Omental fat pad (tissue), 4 donors: ENCODE measurements at places on chromosomes 2 and 18. TPM values are rescaled to one million over a fixed set of nuclear protein-coding genes. Genes with fewer than 3 reads are reported as not detected.

ALPI gene
- total RNA-seq, result not detected

ARL6IP6 gene
- total RNA-seq, result 18.3 TPM

ZSCAN30 gene
- 13.7 TPM for total RNA-seq

TNFRSF11A gene
- 4.6 TPM for total RNA-seq

REG3A gene
- not detected for total RNA-seq

STPG4 gene
- total RNA-seq, result not detected

ANKRD53 gene
- 6.3 TPM for total RNA-seq

SERPINB4 gene
- total RNA-seq, result not detected

ASPRV1 gene
- 5.2 TPM for total RNA-seq

ZNF804A gene
- total RNA-seq, result 0.60 TPM

NGEF gene
- not detected for total RNA-seq

IL36B gene
- not detected for total RNA-seq

FBXO41 gene
- 3.1 TPM for total RNA-seq

NR4A2 gene
- 14.1 TPM for total RNA-seq

DCC gene
- total RNA-seq, result 0.63 TPM

AKAIN1 gene
- not detected for total RNA-seq

HADHB gene
- total RNA-seq, result 169 TPM

CDH7 gene
- not detected for total RNA-seq

GMCL1 gene
- total RNA-seq, result 22.7 TPM
